ENCODE measurements at places on chromosomes 7 and 10.

DNA sequence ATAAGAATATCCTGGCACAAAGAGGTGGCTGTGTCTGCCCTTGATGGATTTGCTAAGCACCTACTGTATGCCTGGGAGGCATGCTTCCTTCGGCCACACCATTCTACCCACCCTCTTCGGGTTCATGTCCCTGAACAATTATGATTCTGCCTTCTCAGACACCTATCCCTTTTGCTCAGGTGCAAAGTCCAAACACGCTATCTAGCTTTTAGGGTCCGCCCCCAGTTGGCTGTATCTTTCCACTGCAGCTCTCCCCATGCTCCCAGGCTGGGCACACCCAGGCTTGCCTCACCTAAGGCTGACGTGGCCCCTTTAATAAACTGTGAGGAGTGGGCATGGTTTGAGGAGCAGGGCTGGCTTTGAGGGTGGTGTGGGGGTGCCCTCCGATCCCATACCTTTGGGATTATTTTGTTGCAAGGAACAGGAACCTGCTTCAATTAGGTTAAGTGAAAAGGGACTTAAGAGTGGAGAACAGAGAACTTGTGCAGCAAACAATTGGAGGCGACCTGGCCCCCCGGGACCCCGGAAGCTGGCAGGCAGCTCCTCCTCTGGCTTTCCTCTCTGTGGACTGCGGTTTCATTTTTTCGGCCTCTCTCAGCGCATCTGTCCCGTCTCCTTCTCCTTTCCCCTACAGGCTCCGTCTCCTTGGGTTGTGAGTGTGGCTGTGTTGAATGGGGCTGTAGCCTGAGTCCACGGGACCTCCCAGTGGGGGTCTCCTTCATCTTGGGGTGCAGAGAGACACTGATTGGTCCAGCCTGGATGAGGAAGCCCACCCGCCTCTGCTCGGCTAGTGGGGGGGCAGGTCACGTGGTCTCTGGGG is 3.8 kb downstream of the CLIP2 start:
- no peak for DNase-seq

DNA sequence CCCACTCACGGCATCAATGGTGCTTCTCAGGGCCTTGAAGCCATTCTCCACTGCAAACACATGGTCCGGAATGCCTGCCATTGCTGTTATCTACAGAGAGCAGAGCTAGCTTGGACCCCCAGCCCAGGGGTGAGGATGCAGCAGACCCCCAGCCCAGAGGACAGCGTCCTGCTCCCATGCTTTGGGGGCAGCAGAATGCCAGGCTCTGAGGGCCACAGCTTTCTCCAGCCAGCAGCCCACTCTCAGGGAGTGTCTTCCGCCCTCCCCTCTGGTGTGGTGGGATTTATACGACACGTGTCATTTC is 48.1 kb upstream of the MSMB start:
- no peak for DNase-seq

DNA sequence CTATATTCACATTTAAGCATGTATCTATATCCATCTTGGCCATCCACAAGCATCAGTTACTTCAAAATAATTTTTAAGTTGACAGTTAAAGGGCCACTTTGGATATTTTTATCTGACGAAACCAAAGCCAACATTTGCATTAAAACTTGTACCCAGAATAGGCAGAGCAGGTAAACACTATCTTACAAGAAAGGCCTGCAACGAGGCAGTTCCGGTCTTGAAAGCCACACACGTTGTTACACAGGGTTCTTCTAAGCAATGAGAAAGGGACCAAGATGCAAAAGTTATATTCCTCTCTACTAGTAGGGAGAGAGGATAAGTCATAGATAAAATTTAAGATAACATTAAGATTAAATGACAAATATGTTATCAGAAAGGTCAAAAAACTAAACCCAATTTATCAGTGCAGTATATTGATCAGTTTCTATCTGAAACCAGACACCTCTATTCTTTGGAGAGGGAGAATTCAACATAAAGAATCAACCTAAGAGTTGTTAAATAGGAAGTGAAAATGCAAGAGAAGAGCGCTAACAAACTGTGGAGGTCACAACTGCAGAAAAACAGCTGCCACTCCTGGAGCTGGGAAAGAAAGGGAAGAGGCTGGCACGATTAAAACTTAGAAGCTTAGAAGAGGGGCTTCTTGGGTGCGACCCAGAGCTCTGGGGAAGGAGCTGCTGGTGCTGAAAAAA is 701.3 kb downstream of the TNS3 start:
- DNase-seq: no peak

GRCh38 chr7:30836991-30837390 is 65.8 kb downstream of the MINDY4 start:
- no peak for DNase-seq

DNA sequence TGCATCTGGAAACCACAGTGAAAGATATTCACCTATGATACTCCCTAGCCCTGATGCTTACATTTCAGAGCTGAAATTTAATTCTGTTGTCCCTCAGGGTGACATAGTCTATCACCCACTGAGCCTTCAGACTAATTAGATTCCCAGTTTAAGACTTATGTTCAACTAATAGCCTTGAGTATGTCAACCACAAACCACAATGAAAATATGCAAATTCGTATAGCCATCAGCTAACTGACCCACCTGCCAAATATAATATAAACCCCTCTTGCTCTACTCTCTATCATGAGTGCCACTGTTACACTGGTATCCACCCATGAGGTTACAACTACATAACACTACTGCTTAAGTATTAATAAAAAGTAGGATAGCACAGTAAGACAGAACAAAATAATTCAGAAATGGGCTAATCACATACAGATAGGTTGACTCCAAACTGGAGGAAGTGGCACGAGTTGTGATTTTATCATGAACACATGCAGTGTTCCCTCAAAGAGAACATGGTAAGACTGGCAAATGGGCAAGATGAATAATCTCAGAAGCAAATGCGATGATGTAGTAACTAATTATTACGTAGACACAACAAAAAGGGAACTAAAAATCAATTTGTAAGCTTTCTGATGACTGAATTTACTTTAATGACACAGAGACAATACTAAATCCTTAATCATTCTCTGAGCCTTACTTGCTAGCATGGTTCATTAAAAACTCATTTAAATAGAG is 290.6 kb downstream of the PARD3 start:
- DNase-seq: no peak

DNA sequence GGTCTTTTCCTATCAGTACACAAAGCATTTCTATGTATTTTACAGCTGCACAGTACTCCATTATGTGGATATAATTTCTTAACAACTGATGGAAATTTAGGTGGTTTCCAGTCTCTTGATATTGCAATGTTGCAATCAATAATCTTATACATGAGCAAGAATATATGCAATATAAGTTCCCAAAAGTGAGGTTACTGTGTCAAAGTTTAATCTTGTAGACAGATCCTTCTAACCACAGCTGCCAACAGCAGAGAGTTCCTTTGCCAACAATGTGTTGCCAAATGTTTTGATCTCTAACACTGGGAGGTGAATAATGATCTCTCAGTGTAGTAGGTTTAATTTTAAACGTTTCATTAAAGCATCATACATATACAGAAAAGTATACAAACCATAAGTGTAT is 54.5 kb downstream of the CUL2 start:
- DNase-seq: no peak

- DNase-seq: no peak
Observed at GRCh38 chr7:121563177-121563576, 167.1 kb upstream of the FAM3C start.

- DNase-seq: no peak
Observed at GRCh38 chr10:4280461-4281189, 495.6 kb upstream of the KLF6 start.

DNA sequence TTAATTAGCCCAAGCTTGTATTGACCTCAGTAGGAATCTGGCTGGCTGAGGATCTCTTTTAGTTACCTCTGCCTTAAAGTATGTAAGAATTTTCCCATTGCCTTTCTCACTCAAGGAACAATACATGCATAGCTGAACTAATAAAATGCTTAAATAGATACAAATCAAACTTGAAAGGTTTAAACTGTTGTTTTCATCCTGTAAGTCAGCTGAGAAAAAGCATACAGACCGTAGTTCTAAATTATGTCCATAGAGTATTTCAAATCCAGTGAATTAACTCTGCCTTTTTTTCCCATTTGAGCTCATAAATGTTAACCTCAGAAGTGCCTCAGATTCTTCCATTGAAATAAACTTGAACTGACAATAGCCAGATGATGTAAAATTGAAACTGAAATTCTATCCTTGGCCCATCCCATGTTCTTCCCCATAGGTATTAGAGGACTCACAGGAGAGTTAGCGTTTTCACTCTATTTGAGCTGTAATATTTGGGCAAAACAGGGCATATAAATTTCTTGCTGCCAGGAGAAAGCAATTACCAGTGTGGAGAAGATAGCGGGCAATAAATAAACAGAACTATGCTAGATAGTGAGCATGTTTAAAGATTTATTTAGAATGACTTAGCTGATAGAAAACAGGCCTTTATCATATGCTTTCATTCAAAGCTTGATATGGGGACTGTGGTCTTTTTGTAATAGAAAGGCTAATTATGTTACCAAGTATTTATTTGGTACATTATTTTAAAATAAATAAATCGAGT is 163.7 kb downstream of the WNT2 start:
- no peak for DNase-seq

DNA sequence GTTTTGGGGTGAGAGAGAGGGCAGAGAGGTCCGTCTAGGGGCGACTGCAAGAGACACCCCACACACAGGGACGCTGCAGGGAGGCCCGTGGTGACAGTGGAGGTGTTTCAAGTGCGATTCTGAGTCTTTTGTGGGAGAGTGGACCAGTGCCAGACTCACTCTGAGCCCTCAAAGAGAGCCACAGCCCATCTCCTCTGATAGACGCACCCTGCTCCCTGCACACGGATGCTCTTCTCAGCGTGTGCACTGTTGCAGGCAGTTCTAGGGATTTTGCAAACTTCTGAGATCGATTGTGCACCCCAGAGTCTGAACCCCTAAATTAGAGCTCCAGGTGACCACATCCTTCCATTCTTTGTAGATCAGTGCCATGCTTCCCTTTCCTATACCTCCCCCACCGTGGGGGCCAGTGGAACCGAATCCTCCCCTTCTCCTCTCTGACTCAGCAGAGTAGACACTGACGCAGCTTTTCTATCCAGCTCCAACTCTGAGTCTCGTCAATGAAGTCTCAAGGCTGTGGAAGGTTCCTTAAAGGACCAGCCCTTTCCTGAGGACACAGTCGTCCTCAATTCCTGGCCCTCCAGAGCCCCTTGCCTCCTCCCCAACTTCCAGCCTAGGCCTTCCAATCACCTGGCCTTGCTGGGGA is 83.8 kb downstream of the TMEM130 start:
- no peak for DNase-seq

GRCh38 chr7:78090616-78091015 is 292.0 kb downstream of the PHTF2 start:
- DNase-seq: no peak

DNA sequence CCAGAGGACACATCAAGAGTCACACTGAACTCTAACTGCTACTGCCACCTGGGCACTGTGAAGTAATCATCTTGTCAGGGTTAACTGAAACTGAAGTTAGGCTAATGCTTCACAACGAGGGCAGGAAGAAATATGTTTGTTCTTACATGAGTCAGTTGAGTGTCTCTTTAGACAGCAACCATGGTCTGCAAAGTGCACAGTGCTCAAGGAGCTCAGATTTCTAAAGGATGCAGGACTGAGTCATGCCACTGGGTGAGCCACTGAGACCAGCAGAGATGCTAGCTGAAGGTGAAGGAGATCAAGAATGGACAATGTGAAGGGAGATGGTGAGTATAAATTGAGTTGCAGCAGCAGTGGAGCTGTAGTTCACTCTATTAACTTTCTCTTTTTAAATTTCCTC is 76.0 kb upstream of the CTTNBP2 start:
- DNase-seq: no peak

DNA sequence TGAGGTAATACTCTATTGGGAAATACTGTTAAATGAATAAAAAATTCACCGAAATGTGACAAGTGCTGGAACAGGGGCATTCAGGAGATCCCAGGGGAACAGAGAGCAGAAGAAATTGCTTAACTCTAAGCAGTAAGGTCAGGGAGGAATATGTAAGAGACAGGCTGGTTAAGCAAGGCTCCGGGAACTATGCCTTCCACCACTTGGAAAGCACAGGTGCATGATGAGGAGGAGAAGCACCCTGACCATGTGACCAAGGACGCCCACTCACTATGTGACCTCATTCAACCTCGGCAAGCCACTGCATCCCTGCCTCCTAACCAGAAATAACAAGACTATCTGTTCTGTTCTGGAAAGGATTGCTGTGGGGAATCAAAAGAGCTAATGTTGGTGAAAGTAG is 218.4 kb downstream of the ELMO1 start:
- peak; percentile 12 for DNase-seq

DNA sequence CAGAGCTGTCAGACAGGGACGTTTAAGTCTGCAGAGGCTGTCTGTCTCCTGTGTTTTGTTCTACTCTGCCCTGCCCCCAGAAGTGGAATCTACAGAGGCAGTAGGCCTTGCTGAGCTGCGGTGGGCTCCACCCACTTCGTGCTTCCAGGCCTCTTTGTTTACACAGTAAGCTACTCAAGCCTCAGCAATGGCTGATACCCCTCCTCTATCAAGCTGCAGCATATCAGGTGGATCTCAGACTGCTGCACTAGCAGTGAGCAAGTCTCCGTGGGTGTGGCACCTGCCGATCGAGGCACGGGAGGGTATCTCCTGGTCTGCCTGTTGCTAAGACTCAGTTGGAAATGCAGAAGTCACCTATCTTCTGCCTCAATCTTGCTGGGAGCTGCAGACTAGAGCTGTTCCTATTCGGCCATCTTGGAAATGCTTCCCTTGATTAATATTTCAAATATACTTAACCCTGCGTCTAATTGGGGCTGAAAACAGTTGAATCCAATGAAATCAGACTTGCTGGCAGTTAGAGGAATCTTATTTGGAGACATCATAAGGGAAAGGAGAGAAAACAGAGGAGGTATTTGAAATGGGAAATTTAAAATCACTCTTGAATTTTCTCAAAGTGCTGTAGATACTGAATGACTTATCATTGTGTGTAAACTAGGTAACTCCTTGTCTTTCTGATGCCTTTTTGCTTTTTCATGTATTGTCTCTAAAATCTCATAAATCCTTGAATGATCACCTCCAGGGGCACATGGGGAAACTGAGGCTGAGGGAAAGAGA is 13.8 kb upstream of the CYP3A5 start:
- DNase-seq: no peak

DNA sequence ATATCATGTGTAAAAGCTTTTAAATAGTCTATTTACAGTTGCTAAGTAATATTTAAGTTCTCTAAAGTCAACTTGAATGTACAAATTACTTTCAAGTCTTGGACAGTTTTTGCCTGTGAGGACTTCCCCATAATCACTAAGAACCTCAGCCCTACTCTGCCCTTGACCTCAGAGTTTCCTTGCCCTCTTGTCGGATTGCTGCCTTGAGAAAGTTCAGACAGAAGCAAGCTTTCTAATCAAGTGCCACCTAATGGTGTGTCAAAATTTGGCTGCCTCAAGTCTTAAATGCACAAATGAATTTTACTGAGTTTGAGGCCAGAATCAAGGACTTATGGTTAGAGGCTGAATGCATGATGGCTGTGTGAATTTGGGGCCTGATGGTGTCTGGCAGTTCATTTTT is 88.3 kb upstream of the KAT6B start:
- no peak for DNase-seq

- DNase-seq: no peak
Observed at GRCh38 chr7:19552576-19552975, 156.3 kb downstream of the POLR1F start.

GRCh38 chr10:113068178-113068890 is 118.3 kb downstream of the TCF7L2 start:
- DNase-seq: no peak
